Naive thymus-derived CD4-positive, alpha-beta T cell (primary cell): ENCODE measurements at places on chromosomes 2 and 18. TPM values are rescaled to one million over a fixed set of nuclear protein-coding genes. Genes with fewer than 3 reads are reported as not detected.

The HOXD1 gene
- not detected for total RNA-seq

The KDM3A gene
- total RNA-seq: 169 TPM

GRCh38 chr18:45690975-45691815, 32.8 kb upstream of the SLC14A1 start:
- H3K4me3 ChIP-seq: no peak overlapping the region
- H3K27me3 ChIP-seq: no peaks in the 10 kb centered on the region

DNA sequence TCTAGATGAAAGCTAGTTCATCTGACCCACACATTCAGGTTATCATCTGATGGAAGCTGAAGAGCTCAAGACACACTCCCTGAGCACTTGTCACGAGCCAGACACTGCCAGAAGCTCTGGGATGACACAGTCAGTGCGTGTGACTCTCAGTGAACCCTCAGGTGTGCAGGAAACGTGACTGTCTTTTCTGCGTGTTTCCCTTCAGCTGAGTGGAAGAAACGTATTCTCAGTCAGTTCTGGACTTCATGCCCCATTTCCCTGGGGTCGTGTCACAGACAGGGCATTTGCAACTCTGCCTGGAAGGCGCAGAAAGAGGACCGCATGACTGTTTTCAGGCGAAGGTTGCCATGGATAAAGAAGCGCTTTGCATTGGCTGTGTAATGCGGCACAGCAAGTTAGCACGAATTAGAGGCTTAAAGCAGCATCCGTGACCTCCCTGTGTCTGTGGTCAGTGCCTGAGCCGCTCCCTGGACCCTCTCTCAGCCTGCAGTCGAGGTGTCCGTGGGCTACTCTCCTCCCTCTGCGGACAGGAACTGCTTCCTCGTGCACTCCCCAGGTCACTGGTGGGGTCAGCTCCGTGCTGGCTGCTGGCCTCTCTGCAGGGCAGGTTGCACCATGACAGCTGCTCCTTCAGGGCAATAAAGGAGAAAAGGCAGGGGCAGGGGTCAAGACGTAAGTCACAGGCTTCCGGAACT, 3.3 kb upstream of the ALLC start:
- no peak overlapping the region for H3K27ac ChIP-seq
- no peak overlapping the region for H3K4me3 ChIP-seq
- H3K27me3 ChIP-seq: no peaks in the 10 kb centered on the region
- no peak for DNase-seq

- H3K27me3 ChIP-seq: no peaks in the 10 kb centered on the region
- H3K27ac ChIP-seq: no peak overlapping the region
- no peak overlapping the region for H3K4me3 ChIP-seq
- H3K36me3 ChIP-seq: no peaks in the 10 kb centered on the region
- no peaks in the 10 kb centered on the region for H3K4me1 ChIP-seq
Measured at GRCh38 chr2:189522435-189523151, 58.0 kb downstream of the SLC40A1 start.

GRCh38 chr2:86336675-86337243, 667 bp downstream of the REEP1 start:
- no peaks in the 10 kb centered on the region for H3K36me3 ChIP-seq
- no peaks in the 10 kb centered on the region for H3K4me1 ChIP-seq
- H3K4me3 ChIP-seq: peak overlapping the region; percentile 13
- peaks cover 9% of the 10 kb centered on the region for H3K27me3 ChIP-seq
